Amniotic stem cell (primary cell): ENCODE measurements at places on chromosomes 7 and 10.

GRCh38 chr7:141160246-141160860 is 86.5 kb downstream of the TMEM178B start:
- no peak for DNase-seq

- DNase-seq: peak; percentile 70
These were observed 67.7 kb downstream of the TACR2 start for GRCh38 chr10:69348816-69349541.

- no peak for DNase-seq
These were observed 18.1 kb upstream of the ZC3HAV1 start for GRCh38 chr7:139127648-139128047.

DNA sequence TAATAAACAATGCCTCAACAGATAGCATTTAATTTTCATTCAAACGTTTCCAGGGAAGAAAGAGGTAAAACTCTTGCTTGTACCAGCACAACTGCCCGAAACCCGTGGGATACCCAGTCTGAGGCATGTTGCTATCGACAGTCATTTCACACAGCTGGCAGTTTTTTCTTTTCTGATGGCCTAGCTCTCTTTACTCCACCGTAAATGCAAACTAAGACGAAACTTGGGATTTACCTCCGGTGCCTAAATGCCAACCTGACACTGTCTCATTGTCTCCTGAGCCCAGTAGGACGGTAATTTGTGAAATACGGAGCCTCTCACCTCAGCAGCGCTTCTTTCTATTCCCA is 143.5 kb downstream of the PRPF18 start:
- no peak for DNase-seq

DNA sequence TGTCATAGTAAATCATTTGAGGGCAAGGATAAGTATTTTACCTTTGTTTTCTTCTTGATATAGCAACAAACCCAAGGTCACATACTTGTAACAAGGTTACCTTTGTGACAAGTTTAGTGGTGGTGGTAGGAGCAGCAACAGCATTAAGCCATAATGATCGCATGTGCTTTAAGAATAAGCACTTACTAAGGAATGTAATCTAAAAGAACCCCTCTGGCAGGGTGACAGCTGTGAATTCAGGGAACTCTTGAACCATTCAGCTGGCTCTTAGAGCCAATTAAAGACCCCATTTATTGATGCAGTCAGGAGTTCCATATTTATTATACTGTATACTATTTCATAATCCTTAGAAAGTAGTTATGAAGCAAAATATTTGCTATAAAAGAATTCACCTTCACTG is 370.8 kb downstream of the EXOC4 start:
- no peak for DNase-seq

- no peak for DNase-seq
These were observed 39.6 kb upstream of the PRKCQ start for GRCh38 chr10:6619660-6620059.

GRCh38 chr10:29099001-29099400 is 189.9 kb upstream of the LYZL1 start:
- DNase-seq: no peak

DNA sequence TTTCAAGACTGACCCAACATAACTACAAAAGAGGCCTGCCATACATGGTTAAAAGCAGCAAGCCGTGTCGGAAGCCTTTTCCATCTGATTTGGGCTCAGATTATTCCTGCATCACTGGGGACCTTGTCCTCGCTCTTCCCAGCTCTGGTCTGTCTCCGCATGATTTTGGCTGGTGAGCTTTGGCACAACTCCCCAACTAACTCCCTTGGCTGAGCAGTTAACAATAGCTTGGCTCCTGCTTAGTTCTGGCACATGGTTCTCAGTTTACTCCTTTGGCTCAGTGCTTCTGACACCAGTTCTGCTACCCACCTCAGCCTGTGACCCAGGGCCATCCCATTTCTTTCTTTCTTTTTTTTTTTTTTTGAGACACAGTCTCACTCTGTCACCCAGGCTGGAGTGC is 17.0 kb downstream of the AGK start:
- no peak for DNase-seq

DNA sequence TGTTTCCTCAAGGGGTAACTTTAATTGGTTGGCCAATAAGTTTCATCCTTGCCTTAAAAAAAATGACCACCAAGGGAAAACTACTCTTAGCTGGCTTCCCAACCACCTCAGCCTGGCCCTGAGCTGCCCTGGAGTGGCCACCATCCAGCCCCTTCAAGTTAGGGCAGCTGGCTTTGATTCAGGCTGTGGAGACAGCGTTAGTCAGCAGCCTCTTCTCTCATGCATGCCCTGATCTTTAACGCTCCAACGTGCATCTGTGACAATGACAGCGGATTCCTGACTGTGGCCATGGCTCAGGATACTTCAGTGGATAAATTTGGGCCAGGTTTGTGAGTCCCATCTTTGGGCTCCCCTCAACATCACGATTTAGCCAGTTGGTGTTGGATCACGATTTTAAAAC is 111.6 kb downstream of the RBM20 start:
- no peak for DNase-seq

DNA sequence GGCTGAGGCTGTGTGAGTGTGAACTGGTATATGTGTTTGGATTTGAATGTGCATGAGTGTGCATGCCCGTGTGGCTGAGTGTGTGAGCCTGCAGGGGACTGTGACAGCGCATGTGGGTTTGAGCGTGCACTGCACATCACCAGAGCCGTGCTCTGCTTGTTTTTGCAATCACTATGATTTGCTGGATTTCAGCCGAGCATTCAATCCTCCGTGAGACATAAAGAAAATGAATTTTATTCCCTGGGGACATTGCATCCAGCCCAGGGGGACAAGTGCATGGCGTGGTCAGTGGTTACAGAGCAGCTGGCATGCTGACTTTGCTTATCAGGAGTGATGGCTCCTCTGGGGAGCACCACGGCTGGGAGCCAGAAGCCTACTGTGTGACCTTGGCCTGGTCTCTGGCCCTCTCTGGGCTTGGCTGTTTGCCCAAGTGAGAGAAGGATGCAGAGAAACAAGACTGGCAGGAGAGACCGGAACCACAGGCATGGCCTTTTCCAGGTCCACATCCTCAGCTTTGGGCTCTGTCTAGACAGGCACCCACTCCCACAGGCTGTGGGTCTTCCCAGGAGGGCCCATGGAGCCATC is 160.2 kb upstream of the UNC5B start:
- DNase-seq: no peak

- no peak for DNase-seq
These were observed 378.5 kb downstream of the MDFIC start for GRCh38 chr7:115300231-115300870.

DNA sequence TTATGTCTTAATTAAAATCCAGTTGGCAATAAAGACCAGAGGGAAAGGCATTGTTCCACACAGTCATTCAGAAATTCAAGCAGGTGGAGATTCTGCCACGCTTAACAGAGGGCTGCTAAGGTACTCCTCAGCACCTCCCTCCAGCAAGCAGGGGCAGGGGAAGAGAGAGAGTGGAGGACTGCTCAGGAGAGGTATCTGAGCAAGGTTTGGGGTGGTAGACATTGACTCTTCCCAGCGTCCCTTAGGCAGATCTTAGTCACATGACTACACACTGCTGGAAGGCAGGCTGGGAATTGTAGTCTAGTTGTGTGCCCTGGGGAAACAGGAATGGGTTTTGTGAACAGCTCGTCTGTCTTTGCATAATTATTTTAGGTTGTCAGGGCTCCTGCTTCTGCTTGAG is 181.6 kb downstream of the NPSR1 start:
- DNase-seq: no peak

- DNase-seq: no peak
These were observed 26.8 kb upstream of the CALCR start for GRCh38 chr7:93601363-93601762.

- DNase-seq: no peak
These were observed 635 bp downstream of the ZNF32 start for GRCh38 chr10:43648095-43648397.

- no peak for DNase-seq
These were observed 61.3 kb downstream of the RAPGEF5 start for GRCh38 chr7:22295402-22296264.

DNA sequence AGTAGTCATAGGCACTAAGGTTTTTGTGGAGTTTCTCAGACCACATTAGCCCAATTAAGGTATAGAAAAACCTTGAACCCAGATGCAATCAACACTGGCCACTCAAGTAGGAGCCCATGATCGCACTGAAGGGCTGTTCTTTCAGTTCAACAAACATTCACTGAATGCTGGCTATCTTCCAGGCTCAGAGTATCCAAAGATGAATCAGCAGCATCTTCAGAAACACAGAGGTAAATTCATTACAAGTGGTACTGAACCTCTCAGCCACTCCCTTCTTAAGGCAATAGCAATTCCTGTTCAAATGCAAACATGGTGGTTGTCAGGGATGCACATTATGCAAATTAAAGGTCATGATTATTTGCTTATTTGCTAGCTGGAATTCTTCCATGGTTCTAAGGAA is 17.1 kb downstream of the KCNK18 start:
- no peak for DNase-seq

GRCh38 chr7:132398253-132398925 is 177.9 kb downstream of the PLXNA4 start:
- no peak for DNase-seq

DNA sequence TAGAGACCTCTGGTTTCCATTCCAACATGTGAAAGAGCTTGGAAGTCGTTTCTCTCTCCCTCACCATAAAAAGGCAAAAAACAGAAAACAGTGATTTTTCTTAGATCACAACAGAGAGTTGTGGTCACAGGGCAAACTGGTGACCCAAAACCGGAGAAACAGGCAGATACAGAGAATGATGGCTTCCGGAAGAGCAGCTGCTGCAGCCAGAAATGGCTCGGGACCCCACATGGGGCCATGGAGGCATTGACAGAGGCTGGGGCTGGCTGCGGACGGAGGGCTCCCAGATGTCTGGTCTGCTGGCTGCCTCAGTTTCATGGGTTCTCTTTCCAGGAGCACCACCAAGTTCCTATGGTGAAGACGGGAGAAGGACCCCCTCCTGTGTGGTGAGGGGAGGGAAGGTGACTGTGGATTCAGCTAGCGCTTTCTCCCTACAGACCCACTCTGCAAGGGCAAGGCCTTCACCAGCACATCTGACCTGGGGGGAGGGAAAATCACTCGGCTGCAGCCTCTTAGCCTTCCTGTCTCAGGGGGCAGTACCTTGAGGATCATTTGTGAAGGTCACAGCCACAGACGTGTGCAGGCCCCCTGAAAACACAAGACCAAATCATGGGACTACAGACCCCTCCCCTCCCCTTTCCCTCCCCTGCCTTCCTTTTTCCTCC is 81.4 kb downstream of the WDR37 start:
- no peak for DNase-seq

GRCh38 chr7:80950550-80950967 is 31.7 kb upstream of the SEMA3C start:
- DNase-seq: no peak

DNA sequence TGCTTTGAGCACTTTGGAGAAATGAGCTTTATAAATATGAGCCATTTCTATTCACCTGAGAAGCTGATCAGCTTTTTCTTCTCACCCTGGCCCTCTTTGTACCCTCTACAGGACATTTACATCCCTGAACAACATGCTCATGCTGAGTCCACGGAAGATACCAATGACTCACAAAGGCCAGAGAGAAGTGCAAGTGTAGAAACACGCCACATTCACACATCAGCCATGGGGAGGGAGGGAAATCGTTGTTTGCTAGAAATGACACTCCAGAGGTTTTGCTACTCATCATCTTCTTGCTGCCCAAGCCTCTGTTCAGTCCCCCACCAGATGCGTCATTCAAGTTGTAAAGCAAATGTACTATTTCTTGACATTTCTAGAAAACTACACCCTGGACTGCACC is 2.8 kb upstream of the UCN3 start:
- DNase-seq: no peak

GRCh38 chr10:132586739-132587138 is 49.2 kb downstream of the INPP5A start:
- DNase-seq: no peak

- no peak for DNase-seq
These were observed 359.1 kb downstream of the CRPPA start for GRCh38 chr7:16062269-16062668.

GRCh38 chr7:128408709-128409595 is 830 bp downstream of the IMPDH1 start:
- DNase-seq: no peak

- no peak for DNase-seq
These were observed 54.3 kb downstream of the BMS1 start for GRCh38 chr10:42836771-42837468.

DNA sequence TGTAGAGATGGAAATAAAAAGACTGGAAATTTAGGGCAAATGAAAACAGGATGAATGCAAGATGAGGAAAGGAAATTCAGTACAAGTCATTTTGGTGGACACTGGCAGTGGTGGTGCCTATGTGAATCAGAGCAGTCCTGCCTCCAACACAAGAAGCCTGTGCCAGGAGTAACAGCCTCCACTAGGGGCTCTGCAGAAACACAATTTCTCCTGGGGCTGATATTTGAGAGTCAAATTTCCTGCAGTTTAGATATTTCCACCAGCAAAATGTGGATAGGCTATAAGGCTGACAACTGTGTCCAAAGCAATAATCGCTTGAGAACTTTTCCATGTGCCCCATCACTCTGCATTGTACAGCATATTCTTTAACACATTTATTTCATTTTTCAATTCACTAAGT is 4.7 kb upstream of the PLXDC2 start:
- no peak for DNase-seq

GRCh38 chr10:129921065-129921670 is 42.9 kb downstream of the EBF3 start:
- DNase-seq: no peak

- DNase-seq: no peak
These were observed 11.7 kb upstream of the KIAA1217 start for GRCh38 chr10:24197263-24197662.

- peak; percentile 47 for DNase-seq
These were observed 22.5 kb downstream of the CFAP43 start for GRCh38 chr10:104209575-104210198.

DNA sequence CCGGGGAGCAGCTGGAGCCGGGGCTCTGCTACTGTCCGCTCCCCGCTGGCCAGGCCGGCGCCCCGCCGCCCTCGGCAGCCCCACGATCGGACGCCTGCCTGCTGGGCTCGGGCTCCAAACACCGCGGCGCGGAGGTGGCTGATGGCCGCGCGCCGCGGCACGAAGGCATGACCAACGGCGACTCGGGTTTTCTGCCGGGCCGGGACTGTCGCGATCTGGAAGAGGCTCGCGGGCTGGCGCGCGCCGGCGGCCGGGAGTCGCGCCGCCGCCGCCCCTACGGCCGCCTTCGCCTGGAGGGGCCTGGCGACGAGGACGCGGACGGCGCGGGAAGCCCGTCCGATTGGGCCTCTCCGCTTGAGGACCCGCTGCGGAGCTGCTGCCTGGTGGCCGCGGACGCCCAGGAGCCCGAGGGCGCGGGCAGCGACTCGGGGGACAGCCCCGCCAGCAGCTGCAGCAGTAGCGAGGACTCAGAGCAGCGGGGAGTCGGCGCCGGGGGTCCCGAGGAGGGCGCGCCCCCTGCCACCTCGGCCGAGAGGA is 570 bp downstream of the TBC1D12 start:
- DNase-seq: no peak
